ENCODE measurements at places on chromosomes 12 and 14. TPM values are rescaled to one million over a fixed set of nuclear protein-coding genes. Genes with fewer than 3 reads are reported as not detected.

Gene ARHGEF40
- polyA plus RNA-seq, result 0.11 TPM

DNA sequence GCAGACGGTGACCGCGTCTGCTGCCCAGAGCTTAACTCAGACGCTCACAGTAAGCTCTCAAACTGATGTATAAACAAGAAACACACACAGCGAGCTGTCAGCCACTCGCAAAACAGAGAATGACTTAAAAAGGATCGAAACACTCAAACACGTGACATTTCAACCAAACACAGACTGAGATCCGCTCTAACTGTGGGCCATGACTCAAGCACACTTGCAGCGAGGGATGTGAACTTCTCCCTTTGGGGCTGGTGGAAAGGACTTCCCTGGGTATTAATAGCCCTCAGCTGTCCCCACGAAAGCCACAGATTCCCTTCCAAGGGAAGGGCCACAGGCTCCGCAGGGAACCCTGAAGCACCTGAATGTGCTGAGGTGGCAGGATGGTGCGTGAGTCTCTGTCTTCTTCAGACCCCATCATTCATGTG lies 29.1 kb downstream of the CCDC88C start:
- peak; percentile 50 for DNase-seq

DNA sequence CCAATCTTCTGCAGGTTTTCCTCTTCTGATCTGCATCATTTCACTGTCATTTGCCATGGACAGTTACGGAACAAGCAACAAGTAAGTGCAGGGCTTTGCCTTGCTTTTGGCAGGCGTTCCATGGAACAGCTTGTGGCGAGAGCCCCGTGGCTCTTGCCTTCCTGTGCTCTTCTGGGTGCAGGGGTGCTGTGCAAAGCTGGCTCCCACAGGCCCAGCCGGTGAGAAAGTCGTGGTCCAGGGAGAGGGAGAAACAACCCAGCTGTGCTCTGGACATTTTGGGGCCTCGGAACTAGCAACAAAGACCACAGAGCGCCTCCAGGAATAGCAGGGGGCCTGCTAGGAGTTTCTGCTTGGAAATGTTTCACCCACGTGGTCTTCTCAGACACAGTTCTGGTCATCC lies 164.7 kb downstream of the ADGRD1 start:
- no peak for DNase-seq

DNA sequence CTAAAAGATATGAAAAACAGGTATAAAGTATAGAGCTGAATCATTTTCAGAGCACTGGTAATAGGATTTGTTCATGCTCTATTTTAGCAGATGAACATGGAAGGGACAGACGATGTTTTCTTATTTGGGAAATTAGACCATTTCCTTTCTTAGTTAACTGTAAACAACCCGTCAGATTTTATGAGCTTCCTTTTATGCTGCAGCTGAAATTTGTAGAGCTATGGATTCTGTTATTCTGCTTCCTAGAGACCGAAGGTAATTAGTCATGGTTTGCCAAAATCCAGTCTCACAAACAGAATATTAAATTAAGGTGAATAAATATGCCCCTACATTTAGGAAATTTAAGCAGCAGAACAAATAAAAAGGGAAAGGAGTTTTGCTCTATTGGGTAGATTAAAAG lies 180.2 kb upstream of the SYT1 start:
- DNase-seq, result no peak

DNA sequence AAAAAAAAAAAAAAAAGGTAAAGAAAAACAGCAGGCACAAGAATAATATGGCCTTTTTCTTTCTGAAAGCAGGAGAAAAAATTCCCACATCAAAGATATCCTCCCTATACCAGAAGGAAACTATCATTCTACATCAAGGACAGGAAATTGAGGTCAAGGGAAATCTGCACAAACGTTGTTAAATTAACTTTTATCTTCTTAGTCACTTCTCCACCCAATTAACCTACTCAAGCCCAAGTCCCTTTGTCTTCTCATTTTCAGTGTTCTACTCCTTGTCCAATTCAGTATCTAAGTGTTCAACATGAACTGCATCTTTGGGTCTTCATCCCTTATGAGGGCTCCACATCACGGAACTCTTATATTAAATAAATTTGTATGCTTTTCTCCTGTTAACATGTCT lies 15.7 kb downstream of the NDUFA12 start:
- DNase-seq, result peak; percentile 75

DNA sequence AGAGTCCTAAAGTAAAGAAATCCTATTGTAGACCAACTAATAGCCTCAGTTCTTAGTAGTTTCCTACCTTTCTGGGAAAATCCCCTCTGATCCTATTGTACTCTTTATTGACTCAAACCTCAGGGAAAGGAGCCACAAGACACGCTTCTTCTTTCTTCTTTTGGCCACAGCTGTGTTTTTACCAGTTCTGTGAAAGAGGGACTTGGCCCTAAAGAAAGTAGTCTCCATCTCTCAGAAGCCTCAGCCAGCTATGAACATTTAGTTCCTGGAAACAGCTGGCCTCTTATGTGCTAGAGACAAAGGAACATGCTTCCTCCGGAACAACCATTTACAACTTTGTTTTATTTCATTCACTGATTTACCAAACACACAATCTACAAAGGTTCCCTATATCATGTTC lies 66.1 kb upstream of the ARID2 start:
- DNase-seq, result no peak

Gene GPD1
- not detected for polyA plus RNA-seq

Gene PXMP2
- 11.1 TPM for polyA plus RNA-seq

- DNase-seq, result no peak
Observed at GRCh38 chr14:53365486-53366130, 212.5 kb upstream of the DDHD1 start.

Measured in naive thymus-derived CD4-positive, alpha-beta T cell (primary cell).